ENCODE measurements at places on chromosomes 2 and 18. TPM values are rescaled to one million over a fixed set of nuclear protein-coding genes. Genes with fewer than 3 reads are reported as not detected.

DSC3 gene
- 0.17 TPM for total RNA-seq

THADA gene
- total RNA-seq = 16.3 TPM

CXCR1 gene
- not detected for total RNA-seq

AMMECR1L gene
- 6.1 TPM for total RNA-seq

UGT1A5 gene
- not detected for total RNA-seq

Data from bronchus fibroblast of lung (primary cell).